ENCODE measurements at places on chromosomes 7 and 10.

GRCh38 chr7:27316311-27316710 is 73.7 kb downstream of the EVX1 start:
- no peak for DNase-seq

DNA sequence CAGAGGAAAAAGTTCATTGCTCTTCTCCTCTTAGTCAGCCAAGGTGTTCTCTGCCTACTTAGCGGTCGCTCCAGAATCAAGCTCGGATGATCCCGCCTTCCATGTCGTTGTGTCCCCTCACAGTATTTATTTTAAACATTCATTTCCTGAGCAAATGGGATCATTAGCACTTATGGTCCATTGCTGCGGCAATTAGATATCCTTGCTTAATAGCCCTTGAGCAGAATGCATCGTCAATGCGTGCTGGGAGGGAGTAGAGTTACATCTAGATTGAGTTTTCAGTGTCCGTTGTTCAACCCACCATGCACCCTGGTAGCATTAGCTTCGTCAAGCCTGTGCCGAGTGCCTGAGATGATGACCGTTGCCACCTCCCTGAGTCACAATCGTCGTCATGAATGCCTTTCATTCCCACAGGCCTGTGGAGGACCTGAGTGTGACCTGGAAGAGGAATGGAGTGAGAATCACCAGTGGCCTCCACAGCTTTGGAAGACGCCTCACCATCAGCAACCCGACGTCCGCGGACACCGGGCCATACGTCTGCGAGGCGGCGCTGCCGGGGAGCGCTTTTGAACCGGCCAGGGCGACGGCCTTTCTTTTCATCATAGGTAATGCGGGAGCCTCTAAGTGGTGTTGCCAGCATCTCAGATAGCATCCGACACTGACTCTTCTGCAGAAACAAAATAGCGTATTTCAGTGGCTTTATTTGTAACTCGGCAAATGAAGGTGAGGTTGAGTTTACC is 650.4 kb downstream of the SDK1 start:
- DNase-seq = no peak

DNA sequence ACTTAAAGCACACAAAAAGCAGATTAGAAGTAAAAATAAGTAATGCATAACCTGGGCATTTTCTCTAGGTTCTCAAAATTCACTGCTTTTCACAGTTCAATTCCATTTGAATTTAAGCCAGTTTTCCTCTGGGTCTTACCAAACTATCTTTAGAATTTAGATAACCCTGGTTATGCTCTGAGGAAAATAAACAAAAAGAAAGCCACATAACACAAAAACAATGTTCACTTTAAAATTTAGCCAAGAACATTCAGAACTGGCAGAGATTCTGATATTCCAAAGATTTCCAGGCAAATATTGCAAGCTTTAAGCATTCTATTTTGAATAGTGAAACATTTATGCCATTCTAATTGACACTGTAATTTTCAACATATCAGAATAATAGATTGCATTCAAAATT is 50.7 kb upstream of the PRKG1 start:
- no peak for DNase-seq

GRCh38 chr10:8677642-8678041 is 623.2 kb downstream of the GATA3 start:
- DNase-seq = no peak

DNA sequence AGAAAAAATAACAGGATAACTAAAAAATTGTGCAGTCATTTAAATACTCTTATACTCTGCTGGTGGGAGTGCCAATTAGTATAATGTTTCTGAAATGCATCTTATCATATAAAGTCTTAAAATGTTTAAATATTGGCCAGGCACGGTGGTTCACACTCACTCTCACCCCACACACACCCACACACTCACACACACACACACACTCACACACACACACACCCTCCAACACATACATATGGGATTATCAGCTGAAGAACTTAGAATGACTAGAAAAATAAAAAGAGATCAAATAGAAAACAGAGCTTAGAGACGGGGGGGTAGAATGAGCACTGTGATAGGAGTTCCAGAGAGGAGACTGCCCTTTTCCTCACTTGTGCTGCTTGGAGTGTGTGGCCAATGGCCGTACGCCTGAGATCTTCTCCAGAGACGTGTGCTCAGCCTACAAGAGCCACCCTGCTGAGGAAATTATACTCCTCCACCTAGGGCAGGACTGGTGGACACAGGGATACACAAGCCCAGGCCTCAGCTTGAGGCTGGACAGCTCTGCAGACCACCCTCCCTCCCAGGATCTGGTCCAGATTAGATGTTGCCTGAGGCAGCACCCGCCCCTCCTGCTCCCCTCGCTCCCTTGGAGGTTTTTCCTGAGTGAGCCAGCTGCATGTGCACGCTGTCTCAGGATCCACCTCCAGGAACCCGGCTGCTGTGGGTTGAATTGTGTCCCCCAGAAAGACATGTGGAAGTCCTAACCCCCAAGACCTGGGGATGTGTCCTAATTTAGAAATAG is 26.5 kb upstream of the PRKAG2 start:
- no peak for DNase-seq

DNA sequence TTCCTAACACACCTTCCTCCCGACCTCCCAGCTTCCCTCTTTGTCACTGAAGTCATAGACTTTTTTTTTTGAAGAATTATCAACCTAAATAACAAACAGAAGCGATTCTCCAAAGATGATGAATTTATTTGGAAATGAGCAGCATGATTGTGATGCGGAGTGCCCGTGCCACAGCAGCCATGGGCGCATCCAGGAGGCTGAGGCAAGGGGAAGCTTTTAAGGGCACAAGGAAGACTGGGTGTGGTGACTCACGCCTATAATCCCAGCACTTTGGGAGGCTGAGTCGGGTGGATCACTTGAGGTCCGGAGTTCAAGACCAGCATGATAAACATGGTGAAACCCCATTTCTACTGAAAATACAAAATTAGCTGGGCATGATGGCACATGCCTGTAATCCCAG is 16.2 kb upstream of the GIMAP8 start:
- DNase-seq = no peak

DNA sequence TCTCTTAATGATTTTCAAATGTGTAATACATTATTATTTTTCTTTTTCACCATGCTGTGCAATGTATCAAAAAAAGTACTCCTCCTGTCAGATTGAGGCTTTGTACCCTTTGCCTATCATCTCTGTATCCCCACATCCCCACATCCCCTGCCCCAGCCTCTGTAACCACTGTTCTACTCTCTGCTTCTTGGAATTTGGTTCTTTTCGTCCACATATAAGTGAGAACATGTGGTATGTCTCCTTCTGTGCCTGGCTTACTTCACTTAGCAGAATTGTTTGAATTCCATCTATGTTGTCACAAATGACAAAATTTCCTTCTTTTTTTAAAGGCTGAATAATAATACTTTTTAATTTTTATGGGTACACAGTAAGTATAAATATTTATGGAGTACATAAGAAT is 13.8 kb downstream of the TAF3 start:
- no peak for DNase-seq

GRCh38 chr7:150787321-150788281 is 12.6 kb downstream of the TMEM176B start:
- DNase-seq = no peak

GRCh38 chr10:93199191-93199751 is 125.6 kb downstream of the CYP26A1 start:
- no peak for DNase-seq

GRCh38 chr7:38171623-38172391 is 6.2 kb upstream of the STARD3NL start:
- no peak for DNase-seq

All from NCI-H2171 treated with DMSO at 0.1 percent for 48 hours (cell line).